ENCODE measurements at places on chromosomes 16 and 17.

DNA sequence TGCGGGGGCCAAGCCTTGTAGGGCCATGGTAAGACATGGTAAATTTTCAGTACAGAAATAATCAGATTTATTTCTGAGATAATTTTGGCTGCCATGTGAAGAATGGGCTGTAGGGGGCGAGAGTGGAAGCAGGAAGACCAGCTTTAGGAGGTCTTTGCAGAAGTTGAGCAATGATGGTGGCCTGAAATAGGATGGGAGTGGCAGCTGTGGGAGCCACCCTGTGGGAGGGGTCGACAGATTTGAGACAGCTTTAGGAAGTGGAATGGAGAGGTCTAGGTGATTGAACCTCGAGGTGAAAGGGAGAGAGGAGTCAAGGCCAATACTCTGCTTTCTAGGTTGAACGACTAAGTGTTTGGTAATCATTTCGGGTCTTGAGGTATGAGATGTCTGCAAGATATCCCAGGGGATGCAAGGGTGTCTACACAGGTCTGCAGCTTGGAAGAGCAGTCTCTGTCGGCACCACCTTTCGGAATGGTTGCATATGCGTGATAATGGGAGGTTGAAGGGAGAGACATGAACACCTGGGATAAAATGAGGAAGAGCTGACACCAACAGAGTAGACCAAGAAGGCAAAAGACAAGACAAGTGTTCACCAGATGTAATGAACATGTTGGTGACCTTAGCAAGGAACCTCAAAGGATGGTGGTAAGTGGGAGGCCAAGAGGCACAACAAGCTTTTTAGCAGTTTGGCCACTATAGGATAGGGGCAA lies 4.2 kb upstream of the ATXN7L3 start:
- DNase-seq, result no peak

DNA sequence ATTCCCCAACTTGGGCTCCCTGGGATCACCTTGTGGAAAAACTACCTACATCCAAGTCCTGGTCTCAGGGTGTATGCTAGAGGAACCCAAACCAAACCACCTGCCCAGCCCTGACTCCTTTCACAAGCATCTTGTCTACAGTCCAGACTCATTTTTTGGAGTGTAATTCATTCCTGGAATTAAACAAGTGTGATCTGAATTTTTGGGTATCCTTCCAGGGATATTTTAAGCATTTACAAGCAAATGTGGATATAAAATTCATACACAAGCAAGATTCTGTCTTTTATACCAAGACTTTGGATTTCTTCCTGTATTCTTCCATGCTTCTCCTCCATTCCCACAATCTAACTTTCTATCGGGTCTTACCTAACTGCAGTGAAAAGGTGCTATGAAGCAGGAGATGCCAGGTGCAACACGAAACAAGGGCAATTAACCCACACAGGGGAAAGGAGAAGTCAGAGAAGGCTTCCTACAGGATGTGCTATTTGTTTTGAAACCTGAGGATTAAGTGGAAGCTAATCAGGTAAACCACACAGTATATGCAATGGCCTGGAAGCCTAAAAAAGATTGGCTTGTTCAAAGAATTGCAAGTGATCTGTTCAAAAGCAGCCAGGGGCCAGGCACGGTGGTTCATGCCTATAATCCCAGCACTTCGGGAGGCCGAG lies 417.2 kb upstream of the C16orf82 start:
- DNase-seq, result no peak

DNA sequence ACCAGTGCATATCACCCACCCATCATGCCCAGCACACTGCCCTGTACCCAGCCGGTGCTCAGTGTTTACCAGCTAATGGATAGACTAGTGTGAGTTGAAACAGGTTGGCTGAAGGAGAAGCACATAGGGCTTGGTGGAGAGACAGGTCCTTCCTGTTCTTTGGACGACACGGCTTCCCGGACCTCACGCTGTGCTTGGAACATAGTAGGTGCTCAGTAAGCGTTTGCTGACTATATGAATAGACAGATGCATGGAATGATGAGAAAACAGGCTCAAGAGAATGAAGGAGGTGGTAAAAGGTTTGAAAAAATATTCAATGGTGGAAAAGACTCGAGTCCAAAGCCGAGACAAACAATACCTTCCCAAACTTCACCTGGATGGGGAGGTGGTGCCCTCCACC lies 6.8 kb upstream of the FADS6 start:
- DNase-seq, result no peak

GRCh38 chr16:88864521-88864920 lies 1.9 kb downstream of the PABPN1L start:
- no peak for DNase-seq

DNA sequence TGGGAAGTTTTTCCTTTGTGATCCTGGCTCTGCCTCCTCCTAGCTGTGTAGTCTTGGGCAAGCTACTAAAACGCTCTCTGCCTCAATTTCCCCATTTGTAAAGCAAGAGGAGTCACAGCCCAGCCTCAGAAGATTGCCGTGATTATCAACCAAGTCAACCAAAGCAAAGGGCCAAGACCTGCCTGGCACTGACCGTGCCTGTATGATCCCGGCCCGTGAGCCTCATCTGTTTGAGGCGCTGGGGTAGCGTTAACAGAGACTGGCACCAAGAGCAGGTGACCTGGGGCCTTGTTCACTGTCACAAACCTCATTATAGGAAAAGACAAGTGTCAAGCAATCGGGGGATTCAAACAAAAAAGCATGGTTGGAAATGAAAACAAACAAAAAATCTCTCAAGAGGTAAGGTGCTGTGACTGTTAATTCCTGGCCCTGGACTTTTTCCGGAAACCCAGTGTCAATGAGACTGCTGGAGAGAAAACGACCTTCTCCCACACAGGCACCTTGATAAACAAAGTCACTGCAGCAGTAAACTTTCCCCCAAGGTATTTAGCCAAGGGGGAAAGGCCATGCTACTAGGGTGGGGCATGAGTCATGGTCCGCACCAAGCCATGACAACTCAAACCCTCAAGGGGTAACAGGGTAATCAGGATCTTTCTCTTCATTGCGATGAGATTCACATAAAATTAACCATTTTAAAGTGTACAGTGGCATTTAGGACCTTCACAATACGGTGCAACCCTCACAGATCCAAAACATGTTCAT lies 5.4 kb downstream of the MEAK7 start:
- no peak for DNase-seq

DNA sequence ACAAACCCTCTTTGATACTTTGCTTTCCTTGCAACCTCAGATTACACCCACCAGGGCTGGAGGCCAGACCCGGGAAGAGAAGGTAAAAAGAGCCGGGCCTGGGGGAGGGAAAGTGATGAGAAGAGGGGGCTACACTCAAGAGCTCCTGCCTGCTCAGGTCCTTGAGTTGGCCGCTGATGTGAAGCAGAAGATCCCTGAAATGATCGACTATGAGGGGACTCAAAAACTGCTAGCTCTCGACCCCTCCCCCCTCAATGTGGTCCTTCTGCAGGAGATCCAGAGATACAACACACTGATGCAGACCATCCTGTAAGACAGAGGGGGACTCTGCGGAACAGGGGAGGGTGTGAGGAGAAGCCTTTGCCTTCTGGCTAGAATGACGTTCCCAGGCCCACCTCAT lies 2.8 kb upstream of the KDM6B start:
- no peak for DNase-seq

GRCh38 chr16:84593825-84594724 lies 23.8 kb downstream of the COTL1 start:
- DNase-seq, result no peak

- no peak for DNase-seq
Observed at GRCh38 chr16:65394281-65394680, 272.4 kb upstream of the CDH11 start.

GRCh38 chr16:70615945-70616344 lies 30.4 kb upstream of the IL34 start:
- DNase-seq, result no peak

DNA sequence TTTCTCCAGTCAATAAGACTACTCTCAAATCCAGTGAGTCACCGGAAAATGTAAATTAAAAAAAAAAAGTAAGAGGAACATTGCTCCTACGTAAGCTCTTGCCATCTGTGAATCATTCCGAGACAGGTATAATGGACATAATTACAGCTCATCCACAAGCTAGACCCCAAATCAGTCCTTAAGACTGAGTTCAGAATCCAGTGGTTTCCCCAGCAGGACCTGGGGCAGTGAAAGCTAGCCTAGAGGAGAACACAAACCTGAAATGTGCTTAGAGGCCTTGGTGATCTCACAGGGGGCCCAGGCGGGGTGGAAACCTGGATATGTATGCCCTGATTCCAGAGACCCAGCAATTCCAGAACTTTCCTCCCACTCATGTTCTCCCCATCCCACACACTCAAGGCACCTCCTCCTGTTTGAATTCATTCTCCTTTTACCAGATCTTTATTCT lies 132.0 kb downstream of the COPRS start:
- no peak for DNase-seq

DNA sequence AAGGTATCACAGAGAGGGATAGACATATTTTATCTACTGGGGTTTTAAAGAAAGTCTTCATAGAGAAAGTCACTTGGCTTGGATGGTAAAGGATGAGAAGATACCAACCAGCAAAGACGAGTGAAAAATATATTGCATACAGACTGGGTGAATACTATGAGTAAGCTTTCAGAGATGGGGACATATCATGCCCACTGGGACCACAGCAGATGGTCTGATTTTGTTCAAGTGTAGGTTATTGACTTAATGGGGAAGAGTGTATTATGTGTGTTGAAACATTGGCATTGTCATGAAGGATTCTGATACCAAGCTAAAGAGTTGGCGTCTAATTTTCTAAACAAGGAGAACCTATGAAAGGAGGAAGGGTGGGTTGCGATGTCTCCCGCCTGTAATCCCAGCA lies 13.8 kb upstream of the MMD start:
- DNase-seq, result no peak

DNA sequence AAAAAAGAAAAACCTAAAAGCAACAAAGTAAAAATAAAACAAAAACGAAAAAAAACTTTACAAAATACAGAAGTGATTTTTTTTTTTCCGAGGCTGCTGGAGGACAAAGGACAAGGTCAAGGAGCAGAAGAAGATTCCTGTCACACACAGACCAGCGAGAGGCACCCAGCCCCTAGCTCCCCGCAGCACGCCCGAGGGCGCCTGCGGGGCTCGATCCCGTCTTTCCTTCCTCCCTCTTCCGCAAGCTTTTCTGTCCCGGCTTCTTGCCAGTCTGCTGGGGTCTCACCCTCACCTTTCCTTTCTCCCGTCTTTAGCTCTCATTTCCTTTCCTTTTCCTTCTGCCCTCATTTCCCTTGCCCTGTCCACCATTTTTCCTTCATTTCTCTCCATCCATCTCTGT lies 66.1 kb upstream of the DNAH17 start:
- no peak for DNase-seq

GRCh38 chr17:78818932-78819331 lies 21.7 kb downstream of the USP36 start:
- no peak for DNase-seq

DNA sequence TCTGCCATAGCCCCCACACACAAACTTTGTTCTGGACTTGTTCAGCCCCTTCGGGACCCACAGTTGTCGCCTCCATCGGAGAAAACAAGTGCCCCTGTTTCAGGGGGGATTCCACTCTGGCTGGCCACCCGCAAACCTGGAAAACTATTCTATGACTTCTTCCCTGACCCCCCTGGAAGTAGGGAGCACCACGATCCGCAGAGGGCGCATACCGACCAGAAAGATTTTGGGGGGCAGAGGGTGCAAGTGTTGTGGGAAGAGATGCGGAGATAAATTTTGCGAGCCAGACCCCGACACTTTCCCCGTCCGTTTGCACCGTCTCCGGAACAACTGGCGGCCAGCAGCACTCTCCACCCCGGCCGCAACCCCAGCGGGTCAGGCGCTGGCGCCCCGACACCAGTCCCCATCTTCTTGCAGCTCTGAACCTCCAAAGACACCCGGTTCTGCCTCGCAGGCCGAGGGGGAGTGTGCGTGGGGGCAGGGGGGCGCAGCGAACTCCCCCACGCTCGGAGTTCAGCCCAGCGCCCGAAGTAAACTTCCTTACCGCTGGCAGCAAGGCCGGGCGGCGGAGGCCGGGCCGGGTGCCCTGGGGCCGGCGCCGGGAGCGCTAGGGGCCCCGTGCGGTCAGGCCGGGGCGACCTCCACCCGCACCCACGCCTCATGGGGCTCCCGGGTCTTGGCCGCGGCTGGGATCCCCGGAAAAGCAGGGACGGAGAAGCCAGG lies 744 bp downstream of the SALL1 start:
- DNase-seq, result no peak

All from stimulated activated CD4-positive, alpha-beta T cell treated with anti-CD3 and anti-CD28 coated beads, Interleukin-15, amount 100 ng/mL, for 48 hours (primary cell).